ENCODE measurements at places on chromosomes 16 and 17. TPM values are rescaled to one million over a fixed set of nuclear protein-coding genes. Genes with fewer than 3 reads are reported as not detected.

The KRT17 gene
- 2.5 TPM for total RNA-seq

The PRSS8 gene
- not detected for total RNA-seq

The NPTX1 gene
- 23.3 TPM for total RNA-seq

GRCh38 chr16:60432472-60432871 lies 1603.8 kb downstream of the CDH8 start:
- no peak for DNase-seq

DNA sequence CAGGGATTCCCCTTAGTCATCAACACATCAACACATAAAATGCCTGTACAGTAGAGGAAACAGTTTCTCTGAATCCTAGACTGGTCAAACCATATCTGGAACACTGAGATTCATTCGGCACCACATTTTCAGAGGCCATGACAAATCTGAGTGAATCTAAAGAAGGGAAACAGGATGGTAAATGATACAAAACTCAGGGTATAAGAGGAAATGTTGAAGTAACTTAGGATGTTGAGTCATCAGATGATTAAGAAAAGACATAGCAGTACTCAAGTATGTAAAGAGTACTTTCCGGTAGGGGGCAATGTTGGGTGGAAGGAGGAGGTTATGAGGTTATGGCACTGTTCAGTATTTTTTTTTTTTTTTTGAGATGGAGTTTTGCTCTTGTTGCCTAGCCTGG lies 358.5 kb upstream of the PMFBP1 start:
- DNase-seq = peak; percentile 75

Data from IMR-90 (cell line).